ENCODE measurements at places on chromosomes 13 and 19.
A peak's percentile ranks its signal among the peaks of the same experiment; 100 is the strongest.

DNA sequence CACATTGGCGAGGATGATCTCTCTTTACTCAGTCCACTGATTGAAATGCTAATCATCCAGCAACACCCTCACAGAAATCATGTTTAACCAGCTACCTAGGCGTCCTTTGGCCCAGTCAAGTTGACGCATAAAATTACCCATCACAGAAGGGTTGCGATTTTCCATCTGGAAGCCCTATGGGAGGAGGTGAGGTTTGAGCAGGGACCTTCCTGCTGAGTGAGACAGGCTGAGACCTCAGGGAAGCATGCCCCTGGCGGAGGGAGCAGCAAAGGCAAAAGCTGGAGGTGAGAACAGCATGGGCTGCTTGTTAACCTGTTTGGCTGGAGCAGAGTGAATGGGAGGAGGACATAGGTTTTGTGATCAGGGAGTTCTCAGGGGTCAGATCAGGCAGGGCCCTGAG, 7.3 kb downstream of the TTC9B start:
- DNase-seq: no peak

DNA sequence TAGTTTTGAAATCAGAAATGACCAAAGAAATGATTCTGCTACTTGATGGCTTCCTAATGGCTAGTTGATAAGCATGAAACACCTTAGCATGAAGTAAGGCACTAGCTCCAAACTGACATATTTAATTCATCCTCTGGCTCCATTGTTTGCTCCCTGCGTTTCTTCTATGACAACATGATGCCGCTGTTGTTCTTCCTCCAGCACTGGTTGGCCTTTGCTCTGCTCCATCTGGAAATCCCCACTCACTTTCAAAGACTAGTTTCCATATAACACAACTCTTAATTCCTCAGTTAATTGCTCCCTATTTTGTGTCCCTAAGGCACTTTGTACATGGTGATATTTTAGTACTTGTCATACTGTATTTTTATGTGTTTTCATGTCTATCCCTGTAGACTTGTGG, 151.6 kb downstream of the GPC6 start:
- no peak for DNase-seq

- peak; percentile 54 for DNase-seq
Observed at GRCh38 chr19:48190288-48190884, 19.9 kb downstream of the ZSWIM9 start.

DNA sequence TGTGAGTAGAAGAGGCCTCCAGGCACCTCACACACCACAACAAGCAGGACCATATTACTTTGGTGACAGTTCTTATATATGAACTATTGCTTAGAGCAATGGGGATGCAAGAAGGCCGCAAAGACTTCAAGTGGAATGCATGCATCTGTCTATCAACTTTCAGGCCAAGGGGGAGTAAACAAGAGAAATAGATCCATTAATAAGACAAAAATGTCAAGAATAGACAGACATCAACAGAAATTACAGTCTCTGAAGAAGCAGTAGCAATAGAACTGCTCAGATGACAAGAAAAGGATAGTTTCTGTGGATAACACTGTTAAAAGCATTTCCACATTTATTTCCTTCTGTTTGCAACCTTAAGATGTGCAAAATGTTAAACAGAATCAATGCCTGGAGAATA, 1057.7 kb downstream of the UQCRFS1 start:
- no peak for DNase-seq

- no peak for DNase-seq
Observed at GRCh38 chr19:1081301-1082164, 13.6 kb downstream of the POLR2E start.

DNA sequence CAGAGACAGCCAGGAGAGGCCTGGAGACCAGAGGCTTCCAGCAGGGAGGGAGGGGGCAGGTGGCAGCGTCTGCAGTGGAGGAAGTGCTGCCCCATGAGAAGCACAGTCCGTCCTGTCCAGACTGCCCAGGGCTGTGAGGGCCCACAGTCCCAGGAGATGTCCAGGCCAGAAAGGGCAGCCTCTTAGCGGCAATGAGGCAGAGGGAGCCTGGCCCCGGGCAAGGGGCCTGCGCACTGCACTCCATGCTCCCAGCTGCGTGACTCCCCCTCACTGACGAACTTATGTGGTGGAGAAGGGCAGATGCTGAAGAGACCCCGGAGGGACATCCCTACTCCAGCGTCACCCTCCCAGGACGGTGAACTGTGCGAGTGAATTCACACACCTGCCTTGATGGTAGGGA, 115.3 kb downstream of the SOX1 start:
- no peak for DNase-seq

DNA sequence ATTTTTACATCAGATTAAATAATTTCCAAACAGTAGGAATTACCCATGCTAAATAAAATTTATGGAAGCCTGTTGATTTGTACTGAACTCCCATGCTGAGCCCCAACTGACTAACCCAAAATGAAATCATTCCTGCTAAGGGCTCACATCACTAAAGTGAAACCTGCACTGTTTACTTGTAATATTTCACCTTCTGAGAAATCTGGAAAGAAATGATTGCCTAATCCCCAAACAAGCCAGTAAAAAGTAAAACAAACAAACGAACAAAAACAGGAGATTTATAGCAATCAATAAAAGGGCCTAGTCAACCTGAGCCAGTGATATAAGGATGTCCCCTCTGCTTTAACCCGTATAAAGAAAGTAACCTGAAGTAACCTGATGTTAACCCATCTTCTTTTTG, 1599.8 kb downstream of the OLFM4 start:
- no peak for DNase-seq

- no peak for DNase-seq
Observed at GRCh38 chr13:99528547-99528946, 27.3 kb downstream of the TM9SF2 start.

GRCh38 chr19:45955905-45956608, 17.6 kb downstream of the NOVA2 start:
- DNase-seq: peak; percentile 20

DNA sequence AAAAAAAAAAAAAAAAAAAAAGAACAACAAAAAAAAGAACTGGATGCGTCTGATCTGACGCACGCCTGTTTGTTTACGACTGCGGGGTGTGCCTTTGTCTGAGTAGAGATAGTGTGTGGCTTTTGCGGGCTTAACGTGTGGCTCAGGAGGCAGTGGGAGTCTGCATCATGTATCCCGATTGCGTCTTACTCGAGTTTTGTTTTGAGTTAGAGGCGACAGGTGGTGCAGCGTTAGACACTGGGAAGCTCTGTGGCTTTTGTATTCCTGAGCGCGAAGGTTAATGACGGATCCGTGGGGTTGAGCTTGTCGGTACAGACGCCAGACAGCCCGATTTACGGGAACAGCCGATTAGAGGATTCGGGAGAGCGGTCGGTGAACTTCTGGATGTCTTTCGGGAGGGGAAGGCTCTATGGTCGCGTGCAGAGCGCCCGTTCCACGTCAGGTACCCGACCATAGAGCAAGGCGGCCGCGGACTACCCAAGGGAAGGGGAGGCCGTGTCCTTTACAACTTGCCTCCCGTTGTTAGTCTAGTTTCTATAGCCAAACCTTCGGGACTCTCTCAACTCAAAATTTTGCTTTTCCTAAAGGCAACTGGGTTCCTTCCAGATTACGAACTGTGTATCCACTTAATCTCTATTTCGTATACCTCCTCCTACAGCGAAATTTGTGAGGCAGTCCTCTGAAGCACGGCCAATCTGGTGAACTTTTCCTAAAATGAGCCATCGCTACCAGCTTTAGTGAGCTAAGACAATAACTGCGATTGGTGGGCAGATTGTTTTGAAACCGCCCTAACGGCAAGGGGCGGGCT, 926 bp upstream of the HNRNPUL1 start:
- peak; percentile 99 for DNase-seq

DNA sequence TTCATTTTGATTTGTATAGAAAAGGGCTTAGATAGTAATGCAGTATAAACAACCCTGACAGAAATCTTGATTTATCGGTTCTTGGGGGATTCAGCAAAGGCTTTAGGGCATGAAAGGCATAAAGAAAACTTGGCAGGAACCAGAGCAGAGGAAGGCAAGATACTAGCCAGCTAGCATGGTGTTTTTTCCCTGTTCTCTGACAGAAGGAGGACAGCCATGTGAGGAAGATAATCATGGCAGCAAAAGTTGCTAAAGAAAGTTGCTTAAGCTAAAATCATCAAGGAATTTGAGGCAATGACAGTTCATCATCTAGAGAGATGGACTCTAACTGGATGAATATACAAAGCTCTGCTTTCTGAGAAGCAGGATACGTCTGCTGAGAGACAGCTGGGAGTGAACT, 294.1 kb downstream of the KCNRG start:
- DNase-seq: no peak

- no peak for DNase-seq
Observed at GRCh38 chr13:43520351-43520750, 266.4 kb downstream of the ENOX1 start.

- DNase-seq: no peak
Observed at GRCh38 chr13:50991579-50992521, 82.3 kb downstream of the RNASEH2B start.

DNA sequence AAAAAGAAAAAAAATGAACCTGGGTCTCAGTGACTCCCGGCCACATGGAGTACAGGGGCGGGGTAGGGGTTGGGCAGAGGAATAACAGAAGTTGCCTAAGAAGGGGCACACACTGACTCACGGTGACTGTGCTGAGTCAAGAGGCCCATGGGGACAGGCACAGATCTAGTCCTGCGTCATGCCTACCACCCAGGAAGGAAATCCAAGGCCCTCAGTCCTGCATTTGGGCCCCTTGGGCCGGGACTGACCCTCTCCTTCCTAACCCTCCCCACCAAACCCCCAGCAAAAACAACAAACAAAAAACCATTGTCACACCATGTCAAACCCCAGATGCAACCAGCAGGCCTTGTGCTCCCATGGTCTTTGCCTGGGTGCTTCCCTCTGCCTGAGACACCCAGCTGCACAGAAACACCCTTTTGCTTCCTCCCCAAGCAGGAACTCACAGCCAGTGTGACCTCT, 9.6 kb upstream of the NOTCH3 start:
- DNase-seq: no peak

DNA sequence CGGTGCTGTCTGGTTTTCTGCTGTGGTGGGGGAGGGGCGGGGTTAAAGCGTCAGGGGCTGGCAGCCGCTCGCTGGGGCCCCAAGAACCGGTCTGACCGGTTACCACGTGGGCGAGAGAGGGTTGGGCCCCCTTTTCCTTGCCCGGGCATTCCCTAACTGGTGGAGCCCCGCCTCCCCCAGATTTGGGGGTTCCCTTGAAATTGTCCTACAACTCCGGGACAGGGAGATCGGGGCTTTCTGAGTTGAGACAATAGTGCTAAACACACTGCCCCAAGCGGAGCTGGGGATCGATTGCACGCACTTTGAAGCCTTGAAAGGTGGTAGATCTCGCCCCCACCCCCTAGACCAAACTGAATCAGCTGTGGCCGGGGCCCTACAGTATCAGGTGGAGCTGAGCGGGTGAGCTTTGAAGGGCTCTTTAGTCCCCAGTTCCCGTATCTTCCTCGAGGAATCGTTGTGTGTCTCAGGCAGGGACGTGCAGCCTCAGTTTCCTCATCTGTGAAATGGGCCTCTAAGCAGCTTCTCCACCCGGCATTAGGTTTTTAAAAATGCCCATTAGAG, 4.8 kb downstream of the IER2 start:
- no peak for DNase-seq

GRCh38 chr13:25153736-25154135, 18.4 kb downstream of the AMER2 start:
- DNase-seq: no peak

GRCh38 chr13:110250258-110250891, 56.6 kb downstream of the COL4A1 start:
- DNase-seq: no peak

GRCh38 chr13:59495936-59496512, 667.7 kb downstream of the DIAPH3 start:
- DNase-seq: no peak

- no peak for DNase-seq
Observed at GRCh38 chr13:70534466-70534865, 426.2 kb upstream of the KLHL1 start.

GRCh38 chr19:15452111-15453047, 2.6 kb upstream of the WIZ start:
- DNase-seq: peak; percentile 6

DNA sequence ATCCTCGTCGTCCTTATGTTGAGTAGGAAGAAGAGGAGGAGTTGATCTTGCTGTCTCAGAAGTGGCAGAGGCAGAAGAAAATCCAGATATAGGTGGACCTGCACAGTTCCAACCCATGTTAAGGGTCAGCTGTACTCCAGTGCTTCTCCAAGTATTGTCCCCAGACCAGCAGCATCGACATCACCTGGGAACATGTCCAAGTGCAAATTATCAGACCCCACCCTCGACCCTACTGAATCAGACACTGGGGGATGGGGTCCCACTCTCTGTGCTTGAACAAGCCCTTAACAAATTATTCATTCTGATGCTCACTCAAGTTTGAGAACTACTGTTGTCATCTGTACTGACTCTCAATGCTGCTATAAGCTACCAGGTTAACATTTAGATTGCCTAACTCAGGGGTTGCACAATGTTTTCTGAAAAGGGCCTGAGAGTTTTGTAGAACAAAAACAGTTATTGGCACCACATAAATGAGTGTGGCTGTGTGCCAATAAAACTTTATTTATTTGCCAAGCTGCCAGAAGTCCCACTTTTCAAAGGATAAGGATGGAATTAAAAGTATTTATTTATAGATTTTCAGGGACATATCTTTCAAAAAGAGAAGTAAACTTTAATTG, 226.7 kb upstream of the IPO5 start:
- DNase-seq: no peak

GRCh38 chr13:36158611-36159010, 27.4 kb upstream of the DCLK1 start:
- DNase-seq: no peak

DNA sequence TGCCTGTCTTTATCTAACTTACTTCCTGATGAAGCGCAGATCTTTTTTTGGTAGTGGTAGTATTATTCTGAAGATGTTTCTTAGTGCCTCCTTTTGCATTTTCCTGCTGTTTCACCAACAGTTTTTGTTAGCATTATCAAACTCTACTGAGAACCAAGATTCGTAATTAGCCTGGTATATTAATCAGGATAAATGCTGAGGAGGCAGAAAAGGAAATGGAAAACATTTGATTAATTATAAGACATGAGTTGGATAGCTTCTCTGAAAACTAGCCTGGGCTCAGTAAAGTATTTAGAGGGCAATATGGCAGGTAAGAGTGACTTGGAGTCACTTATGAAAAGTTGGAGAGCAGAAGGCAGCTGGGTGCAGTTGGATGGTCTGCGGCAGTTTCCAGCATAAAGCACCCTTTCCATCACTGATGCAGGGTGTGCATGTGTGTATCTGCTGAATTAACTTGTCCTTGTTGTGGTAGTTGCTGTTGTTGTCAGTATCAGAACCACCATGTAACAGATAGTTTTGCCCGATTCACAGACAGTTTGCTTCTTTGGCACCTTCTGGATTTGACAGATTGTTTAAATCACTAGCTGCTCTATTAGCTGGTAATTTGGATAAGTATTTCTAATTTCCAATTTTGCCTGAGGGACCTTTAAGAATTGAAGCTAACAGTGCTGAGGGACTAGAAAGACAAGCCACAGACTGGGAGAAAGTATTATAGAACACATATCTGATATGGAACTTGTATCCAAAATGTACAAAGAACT, 6.9 kb upstream of the TNFRSF19 start:
- no peak for DNase-seq

Data from NCI-H2227 treated with DMSO at 0.1 percent for 48 hours (cell line).